ENCODE measurements at places on chromosomes 2 and 18.

DNA sequence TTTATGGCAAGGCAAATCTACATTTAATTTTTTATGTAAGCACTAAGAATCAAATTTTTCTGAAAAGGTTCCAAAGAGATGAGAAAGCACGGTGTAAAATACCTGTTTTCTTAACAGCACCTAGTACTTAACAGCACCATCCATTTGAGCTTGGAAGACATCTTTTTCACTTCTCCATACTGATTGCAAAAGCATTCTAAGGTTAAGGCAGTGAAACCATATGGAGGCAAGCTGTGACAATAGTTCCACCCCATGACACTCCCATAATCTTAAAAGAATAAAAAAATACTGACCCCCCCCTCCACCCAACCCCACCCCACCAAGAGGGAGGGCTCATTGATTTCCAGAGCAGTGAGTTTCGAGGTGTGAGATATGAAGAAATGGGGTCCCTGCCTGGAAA, 60.6 kb downstream of the ZCCHC2 start:
- H3K27me3 ChIP-seq, result no peaks in the 10 kb centered on the region
- DNase-seq, result no peak
- H3K36me3 ChIP-seq, result no peaks in the 10 kb centered on the region
- H3K27ac ChIP-seq, result no peak overlapping the region
- H3K4me3 ChIP-seq, result no peak overlapping the region

GRCh38 chr2:118721817-118722551, 125.5 kb downstream of the EN1 start:
- H3K4me1 ChIP-seq, result no peaks in the 10 kb centered on the region
- H3K36me3 ChIP-seq, result no peaks in the 10 kb centered on the region
- no peak overlapping the region for H3K27ac ChIP-seq
- H3K4me3 ChIP-seq, result no peak overlapping the region
- H3K27me3 ChIP-seq, result no peaks in the 10 kb centered on the region
- DNase-seq, result no peak

DNA sequence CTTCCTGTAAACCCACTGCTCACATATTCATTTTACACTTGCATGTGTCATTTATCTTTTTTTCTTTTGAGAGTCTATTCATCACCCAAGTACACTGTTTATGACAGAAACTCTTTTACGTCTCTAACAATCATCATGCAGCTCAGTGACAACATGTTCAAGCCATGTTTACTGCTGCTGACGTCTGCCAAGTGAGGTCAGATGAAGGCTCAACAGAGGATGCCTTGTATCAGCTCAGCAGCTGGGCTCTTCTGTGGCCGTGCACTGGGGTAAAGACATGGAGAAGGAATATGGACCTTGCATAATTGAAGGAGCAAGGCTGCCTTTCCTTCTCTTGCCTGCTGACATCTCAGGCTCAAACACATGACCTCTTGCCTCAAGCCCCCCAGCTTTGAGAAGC, 99.6 kb downstream of the ADD2 start:
- DNase-seq, result no peak
- H3K27me3 ChIP-seq, result no peaks in the 10 kb centered on the region
- no peak overlapping the region for H3K4me3 ChIP-seq
- H3K4me1 ChIP-seq, result no peaks in the 10 kb centered on the region
- H3K36me3 ChIP-seq, result no peaks in the 10 kb centered on the region

DNA sequence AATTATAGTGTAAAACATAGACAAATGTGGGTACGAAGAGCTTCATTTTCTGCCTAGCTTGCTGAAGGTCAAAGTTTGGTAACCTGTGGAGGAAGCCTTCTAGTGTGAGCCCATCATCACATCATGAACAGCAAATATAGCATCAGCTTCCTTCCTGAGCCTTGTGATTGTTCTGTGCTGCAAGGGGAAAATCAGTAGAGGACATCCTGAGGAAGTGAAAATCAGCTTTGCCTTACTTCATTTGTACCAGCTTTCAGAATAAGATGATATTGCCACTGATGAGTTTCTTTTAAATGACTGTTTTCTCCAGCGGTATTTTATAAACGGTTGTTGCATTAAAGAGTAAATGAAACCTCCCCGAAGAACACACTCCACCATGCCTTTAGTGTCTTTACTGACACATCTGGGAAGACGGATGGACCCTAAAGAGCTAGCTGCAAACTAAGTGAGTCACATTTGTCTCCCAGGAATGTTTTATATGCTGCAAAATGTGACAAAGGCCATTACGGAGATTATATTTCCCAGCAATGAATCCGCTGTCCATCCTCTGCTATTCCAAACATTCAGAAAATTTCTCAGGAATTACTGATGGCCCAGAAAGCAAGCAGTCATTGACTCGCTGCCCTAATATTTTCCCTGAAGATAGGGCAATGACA, 1272.8 kb downstream of the SUCLG1 start:
- no peaks in the 10 kb centered on the region for H3K27me3 ChIP-seq
- H3K4me1 ChIP-seq, result no peaks in the 10 kb centered on the region
- DNase-seq, result no peak
- H3K36me3 ChIP-seq, result no peaks in the 10 kb centered on the region
- H3K4me3 ChIP-seq, result no peak overlapping the region

GRCh38 chr2:138215958-138216357, 251.7 kb downstream of the HNMT start:
- no peaks in the 10 kb centered on the region for H3K27me3 ChIP-seq
- H3K27ac ChIP-seq, result no peak overlapping the region
- no peaks in the 10 kb centered on the region for H3K4me1 ChIP-seq

- peaks cover 46% of the 10 kb centered on the region for H3K36me3 ChIP-seq
- no peaks in the 10 kb centered on the region for H3K27me3 ChIP-seq
- peak overlapping the region; percentile 68 for H3K4me3 ChIP-seq
- peaks cover 6% of the 10 kb centered on the region for H3K4me1 ChIP-seq
- DNase-seq, result peak; percentile 23
- H3K27ac ChIP-seq, result peak overlapping the region; percentile 98
Measured at GRCh38 chr2:24076849-24077534, 866 bp upstream of the SF3B6 start.

- H3K36me3 ChIP-seq, result no peaks in the 10 kb centered on the region
- no peaks in the 10 kb centered on the region for H3K4me1 ChIP-seq
- no peak overlapping the region for H3K27ac ChIP-seq
- H3K4me3 ChIP-seq, result no peak overlapping the region
- DNase-seq, result no peak
Measured at GRCh38 chr2:200128296-200128695, 172.9 kb downstream of the MAIP1 start.

DNA sequence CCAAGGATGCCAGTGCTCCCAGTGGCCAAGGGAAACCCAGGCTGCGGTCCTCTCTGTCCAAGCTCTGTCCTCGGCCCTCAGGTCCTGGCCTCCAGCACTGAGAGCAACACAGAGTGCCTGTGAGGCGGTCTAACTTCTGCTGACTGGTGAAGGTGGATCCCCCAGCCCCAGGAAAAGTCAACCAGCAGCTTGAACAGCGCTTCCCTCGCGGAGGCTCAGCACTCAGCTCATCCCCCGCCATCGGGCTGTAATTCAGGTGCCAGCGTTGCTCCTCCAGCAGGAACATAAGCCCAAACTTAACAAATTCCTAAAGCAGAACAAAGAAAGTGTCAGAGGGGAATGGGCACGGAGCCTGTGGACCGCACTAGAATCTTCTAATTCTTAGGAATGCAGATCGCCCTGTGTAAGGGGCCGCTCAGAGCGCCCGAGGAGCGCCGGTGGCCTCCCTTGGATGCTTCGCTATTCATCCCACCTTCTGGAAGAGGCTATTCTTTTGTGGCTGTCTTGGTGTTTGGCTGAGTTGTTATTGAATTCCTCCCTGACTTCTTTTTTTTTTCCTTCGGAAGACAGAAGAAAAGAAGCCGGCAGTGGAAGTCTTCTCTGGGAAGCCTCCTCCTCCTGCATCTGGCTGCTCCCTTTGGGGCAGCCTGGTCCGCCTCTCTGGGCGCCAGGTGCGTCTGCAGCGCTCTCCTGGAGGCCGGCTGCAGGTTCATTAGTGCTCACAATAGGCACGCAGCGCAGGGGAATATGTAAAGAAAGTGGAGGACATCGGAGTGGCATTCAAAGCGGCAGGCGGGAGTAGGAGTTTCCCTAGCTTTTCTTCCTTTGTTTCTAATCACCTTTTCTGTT, 905.6 kb downstream of the TSN start:
- no peak overlapping the region for H3K4me3 ChIP-seq
- no peak for DNase-seq
- H3K36me3 ChIP-seq, result no peaks in the 10 kb centered on the region
- no peaks in the 10 kb centered on the region for H3K27me3 ChIP-seq
- no peaks in the 10 kb centered on the region for H3K4me1 ChIP-seq
- H3K27ac ChIP-seq, result no peak overlapping the region

DNA sequence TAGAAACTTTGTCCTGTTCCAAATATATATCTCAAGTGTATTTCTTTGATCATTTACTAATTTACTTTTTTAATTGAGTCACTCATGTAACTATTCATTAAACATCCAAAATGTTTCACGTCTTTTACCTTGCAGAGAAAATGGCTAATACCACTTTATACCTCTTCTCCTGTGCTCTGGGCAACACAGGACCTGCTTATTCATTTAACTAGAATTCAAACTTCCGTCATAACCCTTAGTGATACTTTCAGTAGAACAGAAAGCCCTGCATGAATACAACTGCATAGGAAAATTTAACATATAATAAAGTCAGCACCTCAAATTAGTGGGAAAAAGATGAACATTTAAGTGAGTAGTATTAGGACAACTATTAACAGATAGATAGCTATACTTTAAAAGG, 205.2 kb downstream of the MREG start:
- H3K27ac ChIP-seq, result no peak overlapping the region
- no peaks in the 10 kb centered on the region for H3K27me3 ChIP-seq
- no peaks in the 10 kb centered on the region for H3K4me1 ChIP-seq
- no peaks in the 10 kb centered on the region for H3K36me3 ChIP-seq
- DNase-seq, result no peak

- H3K4me3 ChIP-seq, result no peak overlapping the region
- no peaks in the 10 kb centered on the region for H3K36me3 ChIP-seq
- DNase-seq, result no peak
- no peaks in the 10 kb centered on the region for H3K27me3 ChIP-seq
- no peak overlapping the region for H3K27ac ChIP-seq
- no peaks in the 10 kb centered on the region for H3K4me1 ChIP-seq
Measured at GRCh38 chr18:23664674-23665073, 2.0 kb upstream of the ANKRD29 start.

GRCh38 chr18:58754544-58755068, 83.3 kb downstream of the MALT1 start:
- H3K27me3 ChIP-seq, result no peaks in the 10 kb centered on the region
- H3K4me1 ChIP-seq, result no peaks in the 10 kb centered on the region
- H3K36me3 ChIP-seq, result no peaks in the 10 kb centered on the region
- peak; percentile 51 for DNase-seq
- H3K27ac ChIP-seq, result no peak overlapping the region
- H3K4me3 ChIP-seq, result no peak overlapping the region

DNA sequence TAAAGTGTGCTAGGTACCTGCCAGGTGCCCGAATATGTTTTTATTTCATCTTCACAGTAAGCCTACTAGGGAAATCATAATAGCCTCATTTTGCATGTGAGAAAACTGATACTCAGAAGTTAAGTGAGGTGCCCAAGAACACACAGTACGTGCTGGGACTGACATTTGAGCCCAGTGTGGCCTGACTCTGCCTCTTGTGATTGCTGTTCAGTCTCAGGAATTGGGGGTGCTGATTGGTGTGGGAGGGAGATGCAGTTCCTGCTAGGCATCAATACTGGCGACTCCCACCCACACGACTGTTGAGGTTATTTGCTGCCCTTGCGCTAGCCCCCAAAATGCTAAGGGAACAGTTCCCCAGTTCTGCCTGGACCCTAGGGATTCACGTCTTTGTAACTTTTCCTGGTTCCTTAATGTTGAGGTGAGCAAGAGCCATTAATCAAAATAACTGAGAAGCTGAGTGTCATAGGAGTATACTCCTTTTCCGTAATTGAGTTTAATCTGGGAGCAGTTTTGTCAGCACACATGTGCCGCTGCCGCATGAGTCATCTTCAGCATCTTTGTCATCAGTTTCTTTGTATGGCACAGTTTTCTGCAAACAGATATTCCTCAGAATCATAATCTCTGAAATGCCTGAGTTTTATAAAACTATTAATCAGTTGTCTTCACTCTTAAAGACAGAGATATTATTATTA, 120.7 kb downstream of the NCK2 start:
- no peak overlapping the region for H3K4me3 ChIP-seq
- H3K36me3 ChIP-seq, result no peaks in the 10 kb centered on the region
- DNase-seq, result no peak
- H3K4me1 ChIP-seq, result no peaks in the 10 kb centered on the region
- no peaks in the 10 kb centered on the region for H3K27me3 ChIP-seq
- no peak overlapping the region for H3K27ac ChIP-seq

DNA sequence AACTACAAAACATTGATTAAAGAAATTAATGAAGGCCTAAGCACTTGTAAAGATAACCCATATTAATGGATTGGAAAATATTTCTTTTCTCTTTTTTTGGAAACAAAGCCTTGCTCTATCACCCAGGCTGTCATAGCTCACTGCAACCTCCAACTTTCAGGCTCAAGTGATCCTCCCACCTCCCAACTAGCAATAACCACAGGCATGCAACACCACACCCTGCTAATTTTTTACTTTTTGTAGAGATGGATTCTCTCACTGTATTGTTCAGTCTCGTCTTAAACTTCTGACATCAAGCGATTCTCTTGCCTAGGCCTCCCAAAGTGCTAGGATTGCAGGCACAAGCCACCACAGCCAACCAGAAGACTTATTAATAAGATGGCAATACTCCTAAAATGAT, 73.4 kb upstream of the NDUFV2 start:
- no peaks in the 10 kb centered on the region for H3K4me1 ChIP-seq
- H3K27ac ChIP-seq, result no peak overlapping the region
- no peaks in the 10 kb centered on the region for H3K36me3 ChIP-seq
- H3K27me3 ChIP-seq, result no peaks in the 10 kb centered on the region
- H3K4me3 ChIP-seq, result no peak overlapping the region
- no peak for DNase-seq

- H3K27ac ChIP-seq, result no peak overlapping the region
- no peak for DNase-seq
- H3K4me1 ChIP-seq, result no peaks in the 10 kb centered on the region
- no peaks in the 10 kb centered on the region for H3K27me3 ChIP-seq
- H3K4me3 ChIP-seq, result no peak overlapping the region
Measured at GRCh38 chr2:216216951-216217903, 108.1 kb downstream of the XRCC5 start.

GRCh38 chr18:41645589-41646360, 309.3 kb upstream of the PIK3C3 start:
- no peak overlapping the region for H3K4me3 ChIP-seq
- H3K4me1 ChIP-seq, result no peaks in the 10 kb centered on the region
- no peaks in the 10 kb centered on the region for H3K27me3 ChIP-seq
- H3K36me3 ChIP-seq, result no peaks in the 10 kb centered on the region
- H3K27ac ChIP-seq, result no peak overlapping the region
